Fibroblast of skin of left biceps (primary cell): ENCODE measurements at places on chromosomes 13 and 19.

- DNase-seq, result no peak
Observed at GRCh38 chr13:109272595-109273325, 513.6 kb downstream of the IRS2 start.

DNA sequence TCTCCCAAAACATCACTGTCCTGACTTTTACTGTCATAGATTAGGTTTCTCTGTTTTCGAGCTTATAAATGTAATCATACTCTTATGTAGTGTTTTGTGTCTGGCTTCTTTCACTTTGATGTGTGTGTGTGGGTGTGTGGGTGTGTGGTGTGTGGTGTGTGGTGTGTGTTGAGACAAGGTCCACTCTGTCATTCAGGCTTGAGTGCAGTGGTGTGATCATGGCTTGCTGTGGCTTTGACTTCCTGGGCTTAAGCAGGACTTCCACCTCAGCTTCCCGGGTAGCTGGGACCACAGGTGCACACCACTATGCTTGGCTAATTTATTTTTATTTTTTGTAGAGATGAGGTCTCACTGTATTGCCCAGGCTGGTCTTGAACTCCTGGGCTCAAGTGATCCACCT, 59.6 kb downstream of the PDS5B start:
- no peak for DNase-seq

- no peak for DNase-seq
Observed at GRCh38 chr13:88908961-88909441, 1237.8 kb downstream of the SLITRK5 start.

- DNase-seq, result no peak
Observed at GRCh38 chr19:11061952-11062351, 27.3 kb upstream of the LDLR start.

- DNase-seq, result no peak
Observed at GRCh38 chr19:48081106-48081505, 29.5 kb downstream of the PLA2G4C start.

DNA sequence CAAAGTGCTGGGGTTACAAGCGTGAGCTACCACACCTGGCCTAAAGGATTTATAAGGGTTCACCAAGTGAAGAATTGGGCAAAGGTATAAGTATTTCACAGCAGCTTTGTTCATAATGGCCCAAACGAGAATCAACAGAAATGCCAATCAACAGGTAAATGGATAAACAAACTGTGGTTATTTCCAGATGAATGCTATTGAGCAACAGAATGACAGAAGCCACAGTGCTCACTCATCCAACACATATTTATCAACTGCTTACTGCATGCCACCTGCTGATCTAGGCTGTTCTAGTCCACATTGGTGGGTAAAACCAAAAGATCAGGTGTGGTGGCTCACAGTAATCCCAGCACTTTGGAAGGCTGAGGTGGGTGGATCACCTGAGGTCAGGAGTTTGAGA, 27.7 kb downstream of the CACNA1A start:
- DNase-seq, result no peak

GRCh38 chr13:60327511-60327910, 69.5 kb upstream of the TDRD3 start:
- no peak for DNase-seq

- no peak for DNase-seq
Observed at GRCh38 chr19:53086949-53087348, 16.3 kb downstream of the ZNF160 start.

- no peak for DNase-seq
Observed at GRCh38 chr19:44753932-44754749, 5.6 kb downstream of the BCL3 start.

DNA sequence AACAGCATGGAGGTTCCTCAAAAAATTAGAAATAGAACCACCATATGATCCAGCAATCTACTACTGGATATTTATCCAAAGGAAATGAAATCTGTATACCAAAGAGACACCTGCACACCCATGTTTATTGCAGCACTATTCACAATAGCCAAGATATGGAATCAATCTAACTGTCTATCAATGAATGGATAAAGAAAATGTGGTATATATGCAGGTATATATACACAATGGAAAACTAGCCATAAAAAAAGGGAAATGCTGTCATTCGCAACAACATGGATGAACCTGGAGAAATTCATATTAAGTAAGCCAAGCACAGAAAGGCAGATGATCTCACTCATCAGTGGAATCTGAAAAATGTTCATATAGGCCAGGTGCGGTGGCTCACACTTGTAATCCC, 2.5 kb downstream of the ZNF780B start:
- DNase-seq, result no peak
